ENCODE measurements at places on chromosomes 5 and 9. TPM values are rescaled to one million over a fixed set of nuclear protein-coding genes. Genes with fewer than 3 reads are reported as not detected.

SURF2 gene
- total RNA-seq: 32.2 TPM

DNA sequence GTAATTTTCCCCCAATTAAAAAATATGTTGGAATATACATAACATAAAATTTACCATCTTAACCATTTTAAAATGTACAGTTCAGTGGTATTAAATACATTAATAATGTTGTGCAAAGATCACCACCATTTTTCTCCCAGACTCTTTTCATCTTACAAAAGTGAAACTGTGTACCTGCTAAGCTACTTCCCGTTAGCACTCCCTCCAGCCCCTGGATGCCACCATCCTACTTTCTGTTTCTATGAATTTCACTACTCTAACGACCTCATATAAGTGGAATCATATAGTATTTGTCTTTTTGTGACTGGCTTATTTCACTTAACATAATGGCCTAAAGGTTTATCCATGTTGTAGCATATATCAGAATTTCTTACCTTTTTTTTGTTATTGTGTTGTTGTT, 112.9 kb downstream of the HSPA4 start:
- DNase-seq: no peak

ARSI gene
- not detected for total RNA-seq

PCDHB4 gene
- total RNA-seq: not detected

- no peak for DNase-seq
Observed at GRCh38 chr5:137182576-137182975, 316.6 kb downstream of the SPOCK1 start.

DNA sequence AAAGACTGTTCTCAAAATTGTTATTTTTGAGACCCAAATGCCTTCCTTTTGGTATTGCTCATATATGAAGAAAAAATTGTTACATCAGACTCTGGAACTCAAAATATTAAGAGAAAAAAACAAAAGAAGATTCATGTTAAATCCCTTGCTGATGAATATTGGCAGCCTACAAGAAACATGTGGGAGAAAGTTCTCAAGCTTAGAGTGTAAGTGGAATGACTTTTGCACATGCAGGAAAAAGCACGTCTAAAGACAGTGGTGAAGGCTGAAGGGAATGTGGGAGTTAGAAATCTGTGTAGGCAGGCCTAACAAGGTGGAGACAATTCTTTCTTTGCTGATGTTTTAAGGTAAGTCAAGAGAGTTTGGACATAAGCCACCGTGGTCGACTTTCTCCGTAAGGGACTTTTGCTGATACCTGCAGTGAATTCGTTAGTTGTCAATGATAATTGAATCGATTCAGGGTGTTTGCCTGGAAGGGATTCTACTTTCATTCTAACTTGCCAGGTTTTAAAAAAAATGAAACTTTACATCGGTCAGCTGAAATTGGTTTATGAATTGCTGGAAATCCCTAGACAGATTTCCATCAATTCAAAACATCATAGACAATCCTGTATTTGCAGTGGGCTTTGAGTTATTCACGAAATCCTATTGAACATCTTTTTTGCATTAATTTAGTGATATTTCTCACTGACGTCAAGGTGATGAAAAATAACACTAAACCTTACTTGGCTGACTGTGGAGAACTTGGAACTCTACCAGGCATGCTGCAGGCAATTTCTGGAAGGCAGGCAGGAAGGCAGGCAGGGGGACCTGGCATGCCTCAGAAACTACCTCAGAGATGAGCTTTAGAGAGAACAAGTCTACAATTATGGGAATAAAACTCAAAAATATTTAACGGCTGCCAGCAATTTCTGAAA, 359.1 kb upstream of the ADAMTSL1 start:
- no peak for DNase-seq
